Activated T-helper 1 cell treated with anti-CD3 and anti-CD28 coated beads, Interleukin-12 subunit alpha, Interleukin-12 subunit beta, Interleukin-2, Interleukin-4 antibody, amounts not matched to agents 30 ng/mL and 10 ng/mL and 1 ng/mL, durations not matched to agents 14 hours and 24 hours and 36 hours (primary cell): ENCODE measurements at places on chromosomes 7 and 10. TPM values are rescaled to one million over a fixed set of nuclear protein-coding genes. Genes with fewer than 3 reads are reported as not detected.

- H3K27ac ChIP-seq, result no peak overlapping the region
- no peaks in the 10 kb centered on the region for H3K27me3 ChIP-seq
- H3K36me3 ChIP-seq, result no peaks in the 10 kb centered on the region
- H3K4me3 ChIP-seq, result no peak overlapping the region
- no peak for DNase-seq
Measured at GRCh38 chr10:1212571-1213141, 156.5 kb downstream of the WDR37 start.

GRCh38 chr7:131737746-131738465 is 181.5 kb upstream of the PODXL start:
- H3K4me1 ChIP-seq, result no peaks in the 10 kb centered on the region
- H3K36me3 ChIP-seq, result no peaks in the 10 kb centered on the region
- H3K27me3 ChIP-seq, result no peaks in the 10 kb centered on the region
- H3K27ac ChIP-seq, result no peak overlapping the region

DNA sequence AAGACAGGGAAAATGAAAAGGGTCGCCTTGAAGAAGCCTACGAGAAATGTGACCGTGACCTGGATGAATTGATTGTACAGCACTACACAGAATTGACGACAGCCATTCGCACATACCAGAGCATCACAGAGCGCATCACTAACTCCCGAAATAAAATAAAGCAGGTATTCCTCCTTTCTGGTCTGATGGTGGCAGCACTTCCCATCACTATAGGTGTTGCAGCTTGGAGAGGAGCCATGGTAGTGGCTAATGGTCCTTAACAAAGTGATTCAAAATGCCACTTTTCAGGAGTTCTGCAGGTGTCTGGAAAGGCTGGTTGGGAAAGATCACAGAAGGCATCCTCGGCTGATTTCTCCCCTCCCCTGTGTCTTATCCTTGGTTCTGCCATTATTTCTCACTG is 22.1 kb downstream of the EXOC4 start:
- no peak for DNase-seq
- no peaks in the 10 kb centered on the region for H3K4me1 ChIP-seq
- H3K27ac ChIP-seq, result no peak overlapping the region
- H3K4me3 ChIP-seq, result no peak overlapping the region
- no peaks in the 10 kb centered on the region for H3K27me3 ChIP-seq

- no peaks in the 10 kb centered on the region for H3K27me3 ChIP-seq
- no peak overlapping the region for H3K27ac ChIP-seq
- DNase-seq, result peak; percentile 53
- peaks cover 23% of the 10 kb centered on the region for H3K4me1 ChIP-seq
- peaks cover 65% of the 10 kb centered on the region for H3K36me3 ChIP-seq
- H3K4me3 ChIP-seq, result no peak overlapping the region
Measured at GRCh38 chr7:127708788-127709187, 56.8 kb downstream of the SND1 start.

- H3K4me1 ChIP-seq, result peaks cover 38% of the 10 kb centered on the region
- H3K36me3 ChIP-seq, result peaks cover 41% of the 10 kb centered on the region
- H3K4me3 ChIP-seq, result peak overlapping the region; percentile 58
- H3K27me3 ChIP-seq, result no peaks in the 10 kb centered on the region
- peak; percentile 75 for DNase-seq
Measured at GRCh38 chr10:5775685-5776084, 37.5 kb downstream of the GDI2 start.

DNA sequence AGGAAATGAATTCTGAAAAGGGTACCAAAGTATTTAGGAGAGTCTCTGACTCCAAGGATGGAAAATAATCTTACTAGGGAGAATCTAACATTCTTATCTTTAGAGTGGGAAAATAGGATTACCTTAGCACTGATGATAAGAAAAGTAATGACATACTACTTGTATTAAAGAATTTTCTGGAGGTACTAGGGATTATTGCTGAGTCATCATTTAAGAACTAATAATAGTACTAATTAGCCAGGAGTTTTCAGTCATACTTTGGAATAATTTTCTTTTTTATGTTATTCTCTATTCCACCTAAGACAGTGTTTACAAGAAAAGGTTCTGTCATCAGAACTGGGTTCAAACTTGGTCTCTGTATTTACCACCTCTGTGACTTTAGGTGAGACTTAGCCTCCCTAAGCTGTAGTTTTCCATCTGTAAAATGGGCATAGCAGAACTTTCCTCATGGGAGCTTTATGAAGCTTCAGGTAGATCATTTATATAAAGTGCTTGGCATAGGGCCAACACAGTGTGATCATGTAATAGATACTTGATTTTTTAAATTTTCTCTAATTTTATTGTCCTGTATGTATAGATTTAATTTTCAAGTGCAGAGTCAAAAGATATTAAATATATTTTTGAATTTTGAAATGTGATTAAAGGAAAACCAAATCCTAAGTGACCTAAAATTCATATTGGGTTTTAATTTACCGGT is 20.4 kb downstream of the ITGB8 start:
- no peaks in the 10 kb centered on the region for H3K27me3 ChIP-seq
- H3K36me3 ChIP-seq, result no peaks in the 10 kb centered on the region
- no peaks in the 10 kb centered on the region for H3K4me1 ChIP-seq

- no peak overlapping the region for H3K27ac ChIP-seq
- peaks cover 4% of the 10 kb centered on the region for H3K27me3 ChIP-seq
- no peaks in the 10 kb centered on the region for H3K36me3 ChIP-seq
- H3K4me1 ChIP-seq, result no peaks in the 10 kb centered on the region
Measured at GRCh38 chr7:86920154-86920553, 139.3 kb downstream of the ELAPOR2 start.

DNA sequence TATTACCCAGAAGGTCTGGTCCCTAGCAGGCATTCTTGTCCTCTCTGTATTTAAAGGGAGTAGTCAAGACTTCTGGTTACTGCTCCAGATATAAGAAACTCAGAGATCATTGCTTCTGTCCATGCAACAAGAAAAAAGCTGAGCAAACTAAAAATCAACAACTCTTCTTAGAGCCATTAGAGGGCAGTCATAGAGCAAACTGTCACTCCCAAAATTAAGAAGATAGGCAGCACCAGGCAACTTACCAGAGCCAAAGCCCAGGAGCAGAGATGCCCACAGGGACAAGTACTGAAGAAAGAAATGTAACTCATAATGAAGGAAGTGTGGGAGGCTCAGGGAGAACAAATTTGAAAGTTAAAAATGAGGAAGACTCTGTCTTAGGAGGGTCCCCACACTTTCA is 472.9 kb upstream of the COBL start:
- H3K27ac ChIP-seq, result no peak overlapping the region
- no peak overlapping the region for H3K4me3 ChIP-seq
- H3K36me3 ChIP-seq, result no peaks in the 10 kb centered on the region

- no peak for DNase-seq
- H3K27ac ChIP-seq, result no peak within 1 kb of the TSS
Measured at GRCh38 chr7:13989126-13989948, at the start of gene ETV1. ETV1 (minus strand) TSS chr7:13989666; CDS start chr7:13989052, 614 bp downstream.

DNA sequence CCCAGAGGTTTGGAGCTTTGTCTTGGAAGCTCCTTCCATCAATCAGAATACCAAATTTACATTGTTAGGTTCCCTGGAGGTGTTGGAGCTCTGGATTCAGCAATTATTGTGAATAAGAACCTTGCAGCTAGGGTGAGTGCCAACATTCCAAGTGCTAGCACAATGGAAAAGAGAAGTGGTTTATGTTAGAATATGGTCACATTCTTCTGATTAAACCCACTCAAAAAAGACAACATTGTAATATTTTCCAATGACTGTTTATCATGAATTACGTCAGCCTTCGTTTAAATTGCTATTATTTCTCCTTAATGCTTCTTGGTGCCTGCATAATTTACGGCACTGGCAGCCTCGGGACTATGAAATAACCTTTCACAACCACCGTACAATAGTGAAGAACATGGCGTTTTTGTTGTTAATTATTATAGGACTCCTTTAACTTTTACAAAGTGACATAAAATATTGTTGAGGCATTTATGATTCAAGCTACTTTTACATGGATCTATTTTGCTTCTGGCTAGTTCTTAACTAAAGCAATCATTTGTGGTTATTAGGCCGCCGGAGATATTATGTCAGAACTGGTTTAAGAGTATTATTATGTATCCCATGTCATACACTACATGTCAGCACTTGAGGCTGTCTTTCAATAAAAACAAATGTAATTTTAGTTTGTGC is 117.7 kb downstream of the ARID5B start:
- no peak for DNase-seq
- H3K36me3 ChIP-seq, result peaks cover 45% of the 10 kb centered on the region
- peaks cover 68% of the 10 kb centered on the region for H3K4me1 ChIP-seq
- H3K4me3 ChIP-seq, result peak overlapping the region; percentile 61
- H3K27ac ChIP-seq, result peak overlapping the region; percentile 94

DNA sequence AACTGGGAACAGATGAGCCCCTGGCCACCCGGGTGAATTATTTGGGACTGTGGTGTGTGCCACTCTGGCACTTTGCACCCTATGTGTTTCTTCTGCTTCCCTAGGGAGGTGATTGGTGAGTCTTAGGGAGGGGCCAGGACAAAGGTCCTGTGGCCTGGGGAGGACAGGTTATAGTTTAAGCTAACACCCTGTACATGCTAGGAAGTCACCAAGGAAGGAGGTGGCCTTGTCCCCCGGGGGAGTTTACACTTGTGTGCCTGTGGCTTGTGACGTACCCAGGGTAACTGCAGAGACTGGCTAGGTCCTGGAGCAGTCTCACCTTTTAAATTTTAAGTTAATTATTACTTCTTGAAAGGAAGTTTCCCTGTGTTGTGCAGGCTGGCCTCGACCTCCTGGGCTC is 196.2 kb downstream of the BAMBI start:
- H3K4me3 ChIP-seq, result no peak overlapping the region
- H3K4me1 ChIP-seq, result no peaks in the 10 kb centered on the region
- H3K27me3 ChIP-seq, result peaks cover 8% of the 10 kb centered on the region
- DNase-seq, result no peak

The ANKRD1 gene
- not detected in 2 replicates for total RNA-seq

The CYP26C1 gene
- not detected in 2 replicates for total RNA-seq

The MSS51 gene
- total RNA-seq, result 3.1 and 3.7 TPM in 2 replicates

The SEMA3D gene
- 0.60 and 0.64 TPM in 2 replicates for total RNA-seq

The CYP3A7 gene
- total RNA-seq, result not detected in 2 replicates

The NME8 gene
- total RNA-seq, result not detected in 2 replicates

The STOX1 gene
- total RNA-seq, result 0.32 and 1.1 TPM in 2 replicates

The ZNF394 gene
- 38.3 and 40.8 TPM in 2 replicates for total RNA-seq
